ENCODE measurements at places on chromosomes 16 and 17.
A peak's percentile ranks its signal among the peaks of the same experiment; 100 is the strongest.

- no peak for DNase-seq
Measured at GRCh38 chr17:39097150-39097519, 54.3 kb downstream of the PLXDC1 start.

DNA sequence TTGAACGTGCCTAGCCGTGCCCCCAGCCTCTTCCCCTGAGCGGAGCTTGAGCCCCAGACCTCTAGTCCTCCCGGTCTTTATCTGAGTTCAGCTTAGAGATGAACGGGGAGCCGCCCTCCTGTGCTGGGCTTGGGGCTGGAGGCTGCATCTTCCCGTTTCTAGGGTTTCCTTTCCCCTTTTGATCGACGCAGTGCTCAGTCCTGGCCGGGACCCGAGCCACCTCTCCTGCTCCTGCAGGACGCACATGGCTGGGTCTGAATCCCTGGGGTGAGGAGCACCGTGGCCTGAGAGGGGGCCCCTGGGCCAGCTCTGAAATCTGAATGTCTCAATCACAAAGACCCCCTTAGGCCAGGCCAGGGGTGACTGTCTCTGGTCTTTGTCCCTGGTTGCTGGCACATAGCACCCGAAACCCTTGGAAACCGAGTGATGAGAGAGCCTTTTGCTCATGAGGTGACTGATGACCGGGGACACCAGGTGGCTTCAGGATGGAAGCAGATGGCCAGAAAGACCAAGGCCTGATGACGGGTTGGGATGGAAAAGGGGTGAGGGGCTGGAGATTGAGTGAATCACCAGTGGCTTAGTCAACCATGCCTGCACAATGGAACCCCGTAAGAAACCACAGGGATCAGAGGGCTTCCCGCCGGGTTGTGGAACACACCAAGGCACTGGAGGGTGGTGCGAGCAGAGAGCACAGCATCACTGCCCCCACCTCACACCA, 724 bp downstream of the GAA start:
- peak; percentile 49 for DNase-seq

- DNase-seq, result no peak
Measured at GRCh38 chr17:42700586-42701289, 18.4 kb downstream of the CNTNAP1 start.

DNA sequence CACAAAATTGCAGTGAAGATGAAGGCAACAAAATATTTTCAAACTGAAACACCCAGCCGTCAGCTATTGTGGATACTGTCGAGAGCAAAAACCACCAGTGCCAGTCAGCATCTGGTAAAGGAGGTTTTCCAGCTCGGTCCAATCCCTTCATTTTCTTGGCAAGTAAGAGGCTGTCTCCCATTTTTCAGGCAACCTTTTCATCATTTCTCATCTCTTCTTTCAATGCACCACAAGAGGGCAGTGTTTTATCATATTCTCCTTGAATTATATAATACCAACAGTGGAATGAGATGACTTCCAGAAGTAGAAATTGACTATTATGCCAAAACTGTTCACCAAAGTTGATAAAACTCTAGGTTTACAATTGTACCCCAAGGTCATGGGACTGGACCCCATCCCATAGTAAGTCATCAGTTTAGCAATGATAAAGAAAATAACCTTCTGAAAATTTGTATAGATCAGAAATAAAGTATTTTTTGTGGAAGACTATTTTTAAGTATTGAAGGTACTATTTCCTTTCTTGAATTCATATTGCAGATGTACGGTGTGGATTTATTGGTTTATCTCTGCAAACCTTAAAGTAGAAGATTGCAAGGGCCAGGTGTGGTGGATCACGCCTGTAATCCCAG, 16.8 kb downstream of the NQO1 start:
- DNase-seq, result peak; percentile 76

GRCh38 chr17:47946929-47947397, 5.6 kb downstream of the PNPO start:
- peak; percentile 97 for DNase-seq

DNA sequence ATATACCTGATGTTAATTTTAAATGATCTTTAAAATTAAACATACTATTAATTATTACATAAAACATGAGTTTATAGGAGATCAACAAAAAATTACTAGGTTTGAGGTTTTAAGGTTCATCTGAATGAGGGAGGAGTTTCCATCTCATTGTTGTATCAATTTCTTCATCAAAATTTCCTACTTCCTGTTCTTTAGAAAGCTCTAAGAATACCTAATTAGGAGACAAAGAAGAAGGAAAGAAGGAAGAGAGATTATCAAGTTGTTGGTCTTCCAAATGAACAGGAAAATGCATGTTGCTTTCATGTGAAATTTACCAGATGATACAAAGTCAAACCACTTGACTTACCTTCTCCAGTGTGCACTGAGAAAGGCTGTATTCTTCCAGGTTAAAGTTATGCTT, 18.1 kb upstream of the ABCA9 start:
- no peak for DNase-seq

GRCh38 chr17:68697850-68698361, 96.7 kb upstream of the FAM20A start:
- peak; percentile 23 for DNase-seq

DNA sequence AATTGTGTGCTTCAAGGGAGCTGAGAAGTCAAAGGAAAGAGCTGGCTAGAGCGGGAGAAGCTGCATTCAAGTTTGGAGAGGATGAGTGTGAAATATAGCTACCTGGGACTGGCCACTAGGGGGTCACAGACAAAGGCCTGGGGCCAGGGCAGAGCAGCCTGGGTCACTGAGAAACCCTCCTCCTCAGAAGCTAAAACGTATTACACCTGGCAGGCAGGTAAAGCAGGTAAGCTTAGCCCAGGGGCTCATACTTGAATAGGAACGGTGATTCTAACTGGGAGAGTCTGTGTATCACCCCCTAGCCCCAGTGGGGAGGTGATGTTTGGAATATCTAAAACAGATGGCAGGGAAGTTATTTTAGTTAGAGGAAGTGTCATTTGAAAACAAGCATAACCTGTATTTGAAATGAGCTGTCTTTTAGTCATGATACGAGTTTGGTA, 6.8 kb downstream of the KRT37 start:
- no peak for DNase-seq

- DNase-seq, result no peak
Measured at GRCh38 chr17:37109106-37109505, 160.4 kb downstream of the AATF start.

DNA sequence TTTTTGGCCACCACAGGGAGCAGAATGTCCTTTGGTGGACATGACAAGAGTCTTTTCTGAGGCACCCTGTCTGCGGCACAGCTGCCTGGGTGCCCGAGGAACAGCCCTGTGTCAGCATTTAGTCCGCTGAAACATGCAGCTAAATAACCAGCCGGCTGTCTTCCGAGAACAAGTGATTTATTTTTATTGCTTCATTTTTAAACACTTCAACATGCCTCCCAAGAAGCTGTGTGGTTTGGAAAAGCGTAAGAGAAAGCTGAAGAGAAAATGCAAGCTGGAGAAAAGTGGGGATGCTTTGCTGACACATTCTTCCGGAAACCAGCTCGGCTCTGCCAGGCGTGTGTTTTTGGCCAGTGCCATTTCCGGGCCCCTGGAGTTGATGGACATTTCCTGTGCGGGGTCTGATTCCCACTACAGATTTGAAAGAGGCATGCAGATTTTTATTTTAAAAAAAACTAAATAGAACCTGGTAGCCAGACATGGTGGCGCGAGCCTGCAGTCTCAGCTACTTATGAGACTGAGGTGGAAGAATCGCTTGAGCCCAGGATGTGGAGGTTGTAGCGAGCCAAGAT, 94.7 kb downstream of the SEC14L1 start:
- DNase-seq, result peak; percentile 60

- DNase-seq, result no peak
Measured at GRCh38 chr16:71493213-71493612, 4.1 kb upstream of the ZNF19 start.

DNA sequence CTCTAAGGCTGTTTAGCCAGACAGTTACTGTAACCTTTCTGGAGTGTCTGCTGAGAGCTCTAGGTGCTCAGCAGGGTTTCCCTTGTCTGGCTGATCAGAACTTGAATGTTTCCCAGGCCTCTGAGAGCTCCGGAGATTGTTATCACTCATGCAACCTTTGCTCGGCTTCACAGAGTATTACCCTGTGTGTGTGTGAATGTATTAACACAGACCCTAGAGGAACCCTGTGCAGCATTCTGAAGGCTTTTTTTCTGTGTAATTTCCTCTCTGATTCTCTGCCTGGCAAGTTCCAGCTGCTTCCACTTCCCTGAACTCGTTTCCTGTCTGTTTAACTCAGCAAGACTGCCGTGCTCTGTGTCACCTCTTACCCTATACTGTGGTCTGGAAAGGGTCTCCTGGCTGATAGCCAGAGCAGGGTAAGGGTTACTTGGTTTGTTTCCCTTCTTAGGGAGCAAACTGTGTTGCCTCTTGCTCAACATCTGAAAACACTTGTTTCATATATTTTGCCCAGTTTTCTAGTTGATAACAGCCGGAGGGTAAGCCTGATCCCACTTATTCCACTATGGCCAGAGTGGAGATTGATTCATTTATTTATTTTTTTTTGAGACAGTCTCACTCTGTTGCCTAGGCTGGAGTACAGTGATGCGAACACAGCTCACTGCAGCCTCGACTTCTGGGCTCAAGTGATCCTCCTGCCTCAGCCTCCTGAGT, 21.7 kb downstream of the PRMT7 start:
- peak; percentile 24 for DNase-seq

GRCh38 chr16:67191411-67191994, 452 bp upstream of the E2F4 start:
- DNase-seq, result no peak

DNA sequence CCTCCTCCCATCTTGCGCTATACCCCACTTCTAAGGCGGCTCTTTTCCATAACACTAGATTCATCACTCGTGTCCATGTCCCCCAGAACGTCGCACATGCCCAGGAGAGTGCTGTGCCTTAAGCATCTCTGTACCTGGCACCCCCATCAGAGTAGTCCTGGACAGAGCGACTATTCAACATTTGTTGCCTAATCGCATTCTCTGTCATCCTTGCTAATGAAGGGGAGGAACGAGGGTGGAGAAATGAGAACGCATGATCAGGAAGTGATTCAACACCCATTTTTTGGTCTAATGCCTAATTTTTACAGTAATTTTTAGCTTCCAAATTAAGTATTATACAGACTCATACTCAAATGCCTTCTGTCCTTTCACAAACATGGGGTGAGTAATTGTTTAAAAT, 53.2 kb downstream of the SLC39A11 start:
- no peak for DNase-seq

DNA sequence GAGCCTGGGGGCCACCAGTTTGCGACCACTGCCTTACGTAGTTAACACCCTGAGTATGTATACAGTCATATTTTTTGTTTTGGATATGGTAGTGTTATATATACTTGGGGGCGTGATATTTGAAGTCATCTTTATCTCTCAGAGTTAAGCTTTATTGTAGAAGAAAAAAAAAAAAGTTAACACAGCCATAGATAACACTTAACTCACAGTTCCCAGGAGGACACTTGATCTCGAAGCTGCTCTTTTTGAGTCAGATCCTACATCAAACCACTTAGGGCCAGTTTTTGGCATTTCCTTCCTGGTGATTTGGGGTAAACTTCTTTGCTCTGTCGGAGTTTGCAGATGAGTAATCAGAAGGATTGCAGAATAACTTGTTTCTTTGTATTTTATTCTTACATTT, 5.8 kb downstream of the ITPRIPL2 start:
- peak; percentile 54 for DNase-seq

- DNase-seq, result no peak
Measured at GRCh38 chr17:39364236-39365025, 37.0 kb downstream of the FBXL20 start.

DNA sequence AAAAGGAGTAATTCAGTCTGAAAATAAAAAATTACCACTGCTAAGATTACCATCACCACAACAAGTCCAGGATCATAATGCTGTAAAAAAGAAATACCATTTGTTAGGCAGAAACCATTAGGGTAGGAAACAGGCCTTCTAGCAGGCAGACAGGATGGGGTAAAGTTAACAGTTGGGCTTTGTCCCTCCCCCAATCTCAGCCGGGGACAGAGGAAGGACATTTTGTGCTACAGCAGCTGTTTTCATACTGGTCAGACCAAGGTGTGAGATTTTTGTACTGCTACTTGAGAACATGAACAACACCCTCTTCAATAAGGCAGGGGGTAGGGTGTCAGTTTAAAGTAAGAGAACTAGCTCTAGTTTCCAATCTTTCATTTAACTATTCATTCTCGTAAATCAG, 49.2 kb upstream of the ITGA2B start:
- no peak for DNase-seq

DNA sequence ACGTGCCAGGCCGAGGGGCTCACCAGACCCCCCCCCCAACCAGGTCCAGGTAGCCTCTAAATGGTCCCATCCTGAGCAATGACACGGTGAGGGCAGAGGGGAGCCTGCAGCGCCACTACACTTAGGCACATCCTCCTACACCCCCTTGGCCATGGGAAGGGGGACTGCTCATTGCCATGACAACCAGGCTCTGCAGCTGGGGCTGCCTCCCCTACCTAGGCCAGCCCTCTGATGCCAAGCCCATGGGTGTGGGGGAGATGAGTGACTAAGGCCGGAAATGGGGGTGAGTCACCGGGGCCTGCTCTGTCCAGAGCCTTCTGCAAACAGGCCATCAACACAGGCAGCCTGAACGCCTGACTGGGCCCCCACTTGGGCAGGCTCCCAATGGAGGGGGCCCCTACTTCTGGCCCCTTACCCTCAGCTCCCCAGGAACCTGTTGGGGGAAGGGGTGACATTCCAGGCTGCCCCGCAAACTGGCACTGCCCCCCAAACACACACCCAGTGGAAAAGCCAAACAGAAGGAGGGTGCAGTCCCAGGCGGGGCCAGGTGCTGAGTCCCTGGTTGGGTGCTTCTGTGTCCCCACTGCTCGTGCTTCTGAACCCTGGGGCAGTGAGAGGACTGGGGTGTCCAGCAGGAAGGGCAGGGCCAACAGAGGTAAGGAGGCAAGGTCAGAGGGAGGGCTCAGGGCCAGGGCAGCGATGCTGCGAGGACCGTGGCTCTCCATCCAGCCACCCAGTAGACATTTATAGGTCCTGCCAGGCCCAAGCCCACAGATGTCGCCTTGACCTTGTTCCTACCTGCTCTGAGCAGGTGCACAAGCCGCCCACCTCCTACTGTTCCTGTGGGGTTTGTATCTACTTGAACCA, 8.2 kb downstream of the PLCD3 start:
- peak; percentile 86 for DNase-seq

DNA sequence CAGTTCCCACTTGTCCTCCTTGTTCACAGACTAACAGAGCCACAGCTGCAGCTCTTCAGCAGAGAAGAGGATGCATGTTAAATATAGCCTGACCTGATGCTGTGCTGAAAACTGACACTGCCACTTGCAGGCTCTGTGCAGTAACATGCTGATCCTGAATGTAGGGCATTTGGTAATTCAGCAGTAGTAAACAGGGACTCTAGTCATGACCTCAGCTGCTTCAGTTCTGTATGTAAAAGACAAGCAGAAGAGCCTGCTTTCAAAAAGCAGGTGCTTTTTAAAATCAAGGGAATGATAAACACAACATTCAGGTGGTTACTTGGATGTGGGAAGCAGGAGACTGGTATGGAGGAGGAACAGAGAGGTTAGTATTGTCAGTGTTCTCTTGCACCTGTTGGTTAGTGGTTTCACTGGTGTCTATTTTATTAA, 33.8 kb downstream of the ESRP2 start:
- DNase-seq, result no peak

Data from renal cortical epithelial cell (primary cell).